ENCODE measurements at places on chromosomes 16 and 17.

GRCh38 chr16:86566601-86566965, at the start of gene FOXC2:
TSS of gene FOXC2 (plus strand) at chr16:86566829. CDS start at chr16:86567336, 507 bp downstream.
- no peak for DNase-seq

- DNase-seq: no peak
These were observed 23.0 kb upstream of the CHMP6 start for GRCh38 chr17:80968602-80969029.

GRCh38 chr16:49340466-49340865, 33.1 kb upstream of the C16orf78 start:
- no peak for DNase-seq

DNA sequence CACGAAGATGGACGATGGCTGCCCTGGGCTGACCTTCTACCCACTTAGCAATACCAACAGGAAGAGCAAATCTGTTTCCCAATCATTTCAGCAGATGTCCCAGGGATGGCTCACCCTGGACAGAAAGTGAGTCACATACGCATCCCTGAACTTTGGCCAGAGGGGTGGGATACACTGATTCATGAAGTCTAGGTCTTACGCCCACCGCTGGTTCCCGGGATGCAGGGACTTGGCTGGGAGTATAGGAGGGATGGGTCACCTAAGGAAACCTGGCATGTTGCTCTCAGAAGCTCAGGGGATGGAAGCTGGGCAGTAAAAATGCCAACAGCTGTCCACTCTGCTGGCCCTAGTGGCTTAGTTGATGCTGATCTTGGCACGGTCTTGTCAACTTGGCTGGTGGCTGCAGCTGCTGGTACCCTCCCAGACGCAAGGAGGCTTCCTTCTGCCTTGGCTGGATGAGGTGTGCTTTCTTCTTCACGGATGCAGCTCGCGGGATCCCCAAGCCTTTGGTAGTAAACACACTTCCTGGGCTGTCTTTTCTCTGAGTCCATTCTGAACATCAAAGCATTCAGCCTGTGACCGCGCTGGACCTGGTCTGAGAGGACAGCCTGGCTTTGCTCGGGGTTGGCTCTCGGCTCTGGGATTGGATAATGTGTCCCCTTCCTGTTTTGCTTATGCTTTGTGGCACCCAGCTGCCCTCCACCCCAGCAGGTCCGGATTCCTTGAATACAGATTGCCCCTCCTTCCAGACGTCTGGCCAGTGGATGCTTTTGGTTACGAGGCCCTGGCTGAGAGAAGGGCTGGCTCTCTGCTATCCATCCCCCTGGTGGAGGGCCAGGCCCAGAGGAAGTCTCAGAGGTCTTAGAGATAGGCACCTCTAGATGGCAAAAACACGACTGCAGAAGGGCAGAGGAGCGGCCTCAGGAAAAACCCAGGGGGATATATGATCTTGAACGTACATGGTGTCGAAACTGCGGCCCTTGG, 71.5 kb downstream of the RAP1GAP2 start:
- no peak for DNase-seq

GRCh38 chr17:7824021-7824924, 9.7 kb upstream of the KDM6B start:
- no peak for DNase-seq

DNA sequence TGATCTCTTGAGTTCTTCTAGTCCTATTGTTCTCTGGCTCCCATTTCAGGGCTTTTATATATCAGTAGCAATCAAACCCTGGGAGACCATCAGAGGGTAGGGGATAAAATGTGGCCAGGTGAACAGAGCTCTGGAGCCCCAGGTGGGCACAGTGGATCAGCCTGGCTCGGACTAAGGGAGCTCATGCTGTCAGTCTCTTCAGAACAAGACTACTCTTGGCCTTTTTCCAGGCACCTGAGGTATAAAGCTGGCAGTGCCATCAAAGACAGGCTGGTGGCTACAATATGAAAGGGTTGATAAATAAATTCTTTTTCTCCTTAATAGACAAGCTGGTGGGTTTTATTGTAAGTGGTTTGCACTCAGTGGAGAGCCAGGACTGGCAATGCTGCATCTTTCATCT, 160.0 kb upstream of the CCL2 start:
- no peak for DNase-seq

DNA sequence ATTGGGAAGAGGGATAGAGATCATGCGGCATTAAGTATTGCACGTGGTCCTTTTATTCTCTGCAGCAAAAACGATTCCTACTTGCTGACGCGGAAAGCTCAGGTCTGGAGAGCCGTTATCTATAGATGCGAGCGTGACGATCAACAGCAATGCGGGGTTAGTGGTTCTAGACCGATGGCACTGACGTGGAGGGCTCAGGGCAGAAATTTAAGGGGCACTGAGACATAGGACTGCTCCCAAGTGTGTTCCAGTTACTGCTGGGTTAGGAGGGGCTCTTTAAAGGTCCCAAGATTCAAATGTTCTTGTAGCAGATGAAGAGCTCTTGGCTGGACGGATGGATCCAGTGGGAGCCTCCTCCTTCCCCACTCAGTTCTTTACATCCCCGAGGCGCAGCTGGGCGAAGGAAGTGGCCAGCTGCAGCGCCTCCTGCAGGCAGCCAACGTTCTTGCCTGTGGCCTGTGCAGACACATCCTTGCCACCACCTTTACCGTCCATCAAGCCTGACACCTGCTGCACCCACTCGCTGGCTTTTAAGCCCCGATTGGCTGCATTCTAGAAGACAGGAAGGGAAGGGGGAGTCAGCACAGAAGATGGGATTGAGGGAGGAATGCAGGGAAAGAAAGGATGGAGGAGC, 732 bp upstream of the EXOSC6 start:
- no peak for DNase-seq

DNA sequence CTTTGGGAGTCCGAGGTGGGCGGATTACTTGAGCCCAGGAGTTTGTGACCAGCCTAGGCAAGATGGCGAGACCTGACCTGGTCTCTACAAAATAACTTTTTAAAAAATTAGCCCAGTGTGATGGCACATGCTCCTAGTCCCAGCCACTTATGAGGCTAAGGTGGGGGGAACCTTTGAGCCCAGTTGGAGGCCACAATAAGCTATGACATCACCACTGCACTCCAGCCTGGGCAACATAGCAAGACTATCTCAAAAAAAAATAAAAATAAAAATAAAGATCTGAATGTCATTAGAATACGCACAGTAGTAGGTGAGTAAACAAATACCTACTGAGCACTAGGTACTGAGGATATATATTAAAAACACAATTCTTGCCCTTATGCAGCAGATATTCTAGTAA, 3.1 kb downstream of the SIAH1 start:
- DNase-seq: no peak

DNA sequence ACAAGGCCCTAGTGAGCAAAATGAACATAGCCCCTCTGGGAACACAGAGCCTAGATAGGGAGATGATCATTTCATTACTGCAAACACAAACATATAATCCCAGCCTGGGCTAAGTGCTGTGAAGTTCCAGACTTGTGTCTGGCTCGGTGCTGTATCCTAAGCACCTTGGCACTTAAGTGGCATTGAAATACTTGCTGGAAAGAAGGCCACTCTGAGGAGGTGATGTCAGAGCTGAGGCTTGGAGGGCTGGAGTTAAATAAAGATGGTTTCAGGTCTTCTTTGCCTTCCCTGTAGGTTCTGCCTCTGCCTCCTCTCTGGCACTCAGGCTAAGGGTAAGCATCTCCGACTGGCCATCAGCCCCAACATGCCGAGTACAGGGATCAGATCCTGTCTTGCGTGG, 2.4 kb upstream of the CACNA1G start:
- no peak for DNase-seq

DNA sequence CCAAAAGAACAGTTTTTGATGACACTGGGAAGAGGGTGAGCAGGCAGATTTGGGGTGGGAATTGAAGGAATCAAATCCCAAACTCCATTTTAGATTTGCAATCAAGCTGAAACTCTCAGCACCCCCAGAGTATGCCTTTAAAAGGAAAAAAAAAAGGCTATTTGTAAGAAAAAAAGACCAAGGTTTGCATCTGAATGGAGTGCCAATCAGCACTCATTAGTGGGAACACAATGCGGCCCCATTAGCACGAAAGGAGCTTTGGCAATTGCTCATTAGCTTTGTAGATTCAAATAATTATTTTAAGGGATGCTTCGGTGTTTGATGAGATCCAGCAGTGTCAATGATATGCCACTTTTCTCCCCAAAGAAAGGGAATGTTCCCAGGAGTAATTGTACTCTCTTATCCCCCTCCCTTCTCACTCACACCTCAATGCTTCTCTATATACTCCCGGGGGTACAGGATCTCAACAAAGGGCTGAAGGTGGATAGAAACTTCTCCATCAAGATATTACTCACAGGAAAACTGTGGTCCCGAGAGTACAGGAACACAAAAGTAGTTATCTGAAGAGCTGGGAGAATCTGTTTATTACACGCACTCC, 32.2 kb downstream of the CHP2 start:
- DNase-seq: no peak

GRCh38 chr17:68441070-68441770, 16.1 kb downstream of the WIPI1 start:
- no peak for DNase-seq

DNA sequence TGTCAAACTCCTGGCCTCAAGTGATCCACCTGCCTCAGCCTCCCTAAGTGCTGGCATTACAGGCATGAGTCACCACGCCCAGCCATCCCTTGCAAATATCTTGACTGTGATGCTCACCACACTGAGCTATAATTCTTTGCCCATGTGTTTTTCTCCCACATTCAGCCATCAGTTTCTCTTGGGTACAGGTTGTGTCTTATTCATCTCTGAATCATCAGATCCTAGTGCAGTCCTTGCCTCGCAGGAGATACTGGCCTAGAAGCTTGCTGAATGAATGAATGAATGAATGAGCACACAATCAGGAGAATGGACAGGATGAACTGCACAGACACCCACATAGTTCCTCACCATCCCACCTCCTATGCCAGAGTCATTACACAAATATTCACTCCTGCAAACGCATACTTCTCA, 24.4 kb upstream of the ETV4 start:
- DNase-seq: no peak

DNA sequence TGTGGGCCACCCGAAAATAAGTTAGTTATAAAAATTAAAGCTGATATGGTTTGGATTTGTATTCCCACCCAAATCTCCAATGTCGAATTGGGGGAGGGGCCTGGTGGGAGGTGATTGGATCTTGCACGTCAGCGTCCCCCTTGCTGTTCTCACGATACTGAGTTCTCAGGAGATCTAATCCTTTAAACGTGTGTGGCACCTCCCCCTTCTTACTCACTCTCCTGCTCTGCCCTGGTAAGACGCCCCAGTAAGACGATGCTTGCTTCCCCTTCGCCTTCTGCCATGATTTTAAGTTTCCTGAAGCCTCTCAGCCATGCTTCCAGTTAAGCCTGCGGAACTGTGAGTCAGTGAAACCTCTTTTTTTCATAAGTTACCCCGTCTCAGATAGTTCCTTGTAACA, 35.4 kb downstream of the SYCE1L start:
- no peak for DNase-seq

DNA sequence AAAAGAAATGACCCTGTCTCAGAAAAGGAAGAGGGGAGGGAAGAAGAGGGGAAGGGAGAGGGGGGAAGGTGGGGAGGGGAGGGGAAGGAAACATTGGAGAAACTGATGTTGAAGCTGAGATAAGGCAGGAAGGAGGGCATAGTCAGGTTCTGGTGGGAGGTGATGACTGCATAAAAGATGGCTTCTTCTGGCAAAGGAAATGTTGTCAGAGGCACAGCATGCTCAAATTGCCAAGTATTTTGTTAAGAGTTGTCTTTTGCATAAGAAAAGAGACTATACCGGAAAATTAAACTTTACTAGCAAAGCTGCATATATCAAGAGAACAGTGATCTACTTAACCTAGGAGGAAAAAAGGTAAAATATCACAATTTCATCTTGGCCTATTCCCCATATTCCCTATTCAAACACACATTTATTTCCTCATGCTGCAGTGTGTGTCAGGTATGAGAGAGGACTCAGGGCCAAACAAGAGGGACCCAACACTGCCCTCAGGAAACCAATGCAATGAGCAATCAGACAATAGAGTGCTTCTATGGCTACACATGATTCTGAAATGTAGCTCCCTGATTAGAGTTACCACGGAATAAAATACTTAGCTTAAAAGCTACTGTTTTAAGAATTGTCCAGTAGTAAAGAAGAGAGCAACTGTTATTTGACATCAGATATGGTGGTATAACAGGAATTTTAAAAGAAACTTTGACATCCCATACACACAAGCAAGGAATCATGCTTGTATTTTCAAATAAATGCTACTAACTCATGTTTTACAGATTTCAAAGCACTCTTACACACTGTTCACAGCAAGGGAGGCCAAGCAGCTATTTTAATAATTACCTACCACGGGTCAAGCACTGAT, 80.9 kb downstream of the PARN start:
- DNase-seq: no peak

DNA sequence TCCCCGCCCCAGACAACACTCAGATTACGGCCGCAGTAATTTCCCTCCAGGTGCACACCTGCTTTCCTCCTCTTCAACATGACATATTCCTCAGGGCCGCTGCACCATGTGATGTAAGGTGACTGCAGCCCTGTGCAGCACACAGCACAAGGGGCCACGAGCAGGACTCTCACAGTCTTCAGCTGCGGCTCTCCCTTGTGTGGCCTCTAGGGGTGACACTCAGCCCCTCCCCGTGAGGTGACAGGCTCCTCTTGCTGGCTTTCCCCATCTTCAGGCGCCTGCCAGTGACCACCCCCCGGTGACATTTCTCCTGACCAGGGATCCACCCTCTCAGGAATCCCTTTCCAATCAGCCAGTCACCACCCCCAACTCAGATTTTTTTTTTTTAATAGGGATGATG, 31.3 kb upstream of the ABCC3 start:
- no peak for DNase-seq

- no peak for DNase-seq
These were observed 50.2 kb upstream of the SLC12A3 start for GRCh38 chr16:56814537-56815432.

DNA sequence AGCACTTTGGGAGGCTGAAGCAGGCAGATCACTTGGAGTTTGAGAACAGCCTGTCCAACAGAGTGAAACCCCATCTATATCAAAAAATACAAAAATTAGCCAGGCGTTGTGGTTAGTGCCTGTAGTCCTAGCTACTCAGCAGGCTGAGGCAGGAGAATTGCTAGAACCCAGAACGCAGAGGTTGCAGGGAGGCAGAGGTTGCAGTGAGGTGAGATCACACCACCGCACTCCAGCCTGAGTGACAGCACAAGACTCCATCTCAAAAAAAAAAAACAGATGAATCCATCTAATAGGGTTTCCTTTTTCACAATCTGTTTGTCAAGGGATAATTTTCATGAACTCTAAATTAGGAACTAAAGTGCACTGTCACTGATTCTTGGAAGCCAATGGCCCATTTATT, 99.0 kb downstream of the PARN start:
- DNase-seq: no peak

Measured in activated T-helper 1 cell treated with anti-CD3 and anti-CD28 coated beads, Interleukin-2, amount 50 U/mL, for 16 hours (primary cell).